ENCODE measurements at places on chromosomes 4 and X. TPM values are rescaled to one million over a fixed set of nuclear protein-coding genes. Genes with fewer than 3 reads are reported as not detected.

GRCh38 chr4:77185686-77186085, 28.7 kb downstream of the CCNG2 start:
- no peak for DNase-seq

The IL2 gene
- not detected for polyA plus RNA-seq

The INTU gene
- 0.17 TPM for polyA plus RNA-seq

The SOX3 gene
- not detected for polyA plus RNA-seq

DNA sequence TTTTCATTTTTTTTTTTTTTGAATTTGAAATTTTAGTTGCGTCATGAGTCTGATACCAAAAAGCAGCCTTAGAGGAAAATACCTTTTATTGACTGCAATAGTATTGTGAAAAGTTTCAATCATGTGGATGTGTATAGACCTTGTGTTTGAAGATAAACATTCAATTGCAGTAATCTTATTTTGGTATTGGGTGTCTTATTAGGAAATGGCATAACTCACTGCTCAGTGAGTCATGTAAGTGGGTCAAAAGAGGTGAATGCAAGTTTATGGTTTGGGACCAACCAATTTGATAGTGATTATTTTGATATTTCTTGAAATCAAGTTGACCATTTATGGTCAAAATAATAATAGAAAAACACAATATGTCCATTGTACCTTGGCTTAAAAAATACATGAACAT, 627.8 kb upstream of the SLIT2 start:
- no peak for DNase-seq

The MAPK10 gene
- polyA plus RNA-seq = 0.36 TPM

- DNase-seq = no peak
Observed at GRCh38 chrX:146604196-146604595, 205.4 kb upstream of the CXorf51B start.

The CPE gene
- 0.09 TPM for polyA plus RNA-seq

DNA sequence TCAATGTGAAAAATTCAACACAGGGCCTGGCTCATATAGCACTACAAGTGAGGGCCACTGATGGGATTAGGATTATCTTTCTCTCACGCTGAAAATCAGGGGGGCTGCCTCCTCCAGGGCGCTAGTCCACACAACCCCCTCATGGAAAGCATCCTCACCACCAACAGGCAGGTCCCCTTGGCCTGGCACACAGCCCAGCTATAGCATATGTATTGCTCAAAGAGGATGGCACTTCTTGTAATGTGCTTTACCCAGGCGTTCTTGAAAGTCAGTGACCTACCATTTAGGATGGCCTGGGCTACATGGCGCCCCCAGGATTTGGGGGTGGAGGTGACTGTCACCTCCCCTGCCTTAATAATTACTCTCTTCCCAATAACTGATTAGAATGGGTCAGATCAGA, 71.0 kb upstream of the LSM6 start:
- DNase-seq = no peak

The POU4F2 gene
- polyA plus RNA-seq = not detected

- no peak for DNase-seq
Observed at GRCh38 chr4:151329217-151330007, 4.0 kb upstream of the SH3D19 start.

The SLC10A4 gene
- polyA plus RNA-seq = not detected

- DNase-seq = peak; percentile 34
Observed at GRCh38 chr4:112327965-112328733, 31.0 kb downstream of the ALPK1 start.

- peak; percentile 57 for DNase-seq
Observed at GRCh38 chrX:139559383-139560042, 29.0 kb downstream of the F9 start.

- no peak for DNase-seq
Observed at GRCh38 chr4:4641254-4641653, 99.4 kb upstream of the STX18 start.

The CLNK gene
- not detected for polyA plus RNA-seq

The ADRA2C gene
- polyA plus RNA-seq = not detected

GRCh38 chr4:140095694-140096482, 58.1 kb downstream of the MAML3 start:
- peak; percentile 98 for DNase-seq

DNA sequence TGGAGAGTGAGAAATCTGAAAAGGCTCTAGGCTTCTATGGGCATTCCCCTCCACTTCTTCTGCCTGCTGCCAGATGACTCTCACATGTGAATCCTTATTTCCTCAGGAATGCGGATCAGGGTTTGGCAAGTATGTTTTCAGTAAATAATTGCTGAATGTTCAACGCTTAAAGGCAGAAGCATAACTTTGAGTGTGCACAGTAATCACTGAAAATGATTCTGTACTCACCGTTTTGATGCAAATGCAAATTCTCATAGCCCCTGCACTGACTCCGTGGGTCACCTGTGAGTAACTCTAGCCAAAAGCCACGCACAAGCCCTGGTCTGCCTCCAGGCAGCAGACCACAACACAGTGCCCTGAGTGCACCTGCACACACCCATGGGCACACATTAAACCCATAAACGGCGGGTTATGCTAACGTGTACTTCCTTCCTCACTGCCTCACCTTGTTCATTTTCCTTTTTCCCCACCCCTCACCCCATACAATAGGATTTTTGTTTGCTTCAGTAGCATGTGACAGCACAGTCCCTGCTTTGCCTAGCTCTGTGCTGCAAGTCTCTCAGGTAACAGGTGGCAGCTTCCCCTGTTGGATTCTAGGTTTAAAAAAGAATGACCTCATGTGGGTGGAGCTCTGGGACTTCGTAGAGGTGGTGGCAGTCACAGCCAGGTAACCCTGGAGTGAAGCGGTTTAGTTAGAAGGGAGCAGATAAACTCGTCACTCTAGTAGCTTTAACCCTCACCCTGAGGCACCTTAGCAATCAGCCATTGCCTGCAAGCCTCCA, at the start of gene ARHGEF38:
TSS of gene ARHGEF38 (plus strand) at position 656 of the 782 bp plus-strand sequence. CDS start 146 bp downstream, outside the sequence.
- DNase-seq = no peak

- no peak for DNase-seq
Observed at GRCh38 chr4:11900359-11900758, 471.7 kb upstream of the HS3ST1 start.

- DNase-seq = no peak
Observed at GRCh38 chrX:54964766-54965497, 29.1 kb downstream of the PFKFB1 start.

GRCh38 chr4:23558101-23558500, 331.7 kb downstream of the PPARGC1A start:
- DNase-seq = no peak

- DNase-seq = no peak
Observed at GRCh38 chr4:39888541-39888940, 89.2 kb downstream of the PDS5A start.

The JADE3 gene
- polyA plus RNA-seq = 0.43 TPM

- DNase-seq = no peak
Observed at GRCh38 chr4:48065587-48066052, 49.0 kb downstream of the NIPAL1 start.

The RPS6KA6 gene
- not detected for polyA plus RNA-seq

DNA sequence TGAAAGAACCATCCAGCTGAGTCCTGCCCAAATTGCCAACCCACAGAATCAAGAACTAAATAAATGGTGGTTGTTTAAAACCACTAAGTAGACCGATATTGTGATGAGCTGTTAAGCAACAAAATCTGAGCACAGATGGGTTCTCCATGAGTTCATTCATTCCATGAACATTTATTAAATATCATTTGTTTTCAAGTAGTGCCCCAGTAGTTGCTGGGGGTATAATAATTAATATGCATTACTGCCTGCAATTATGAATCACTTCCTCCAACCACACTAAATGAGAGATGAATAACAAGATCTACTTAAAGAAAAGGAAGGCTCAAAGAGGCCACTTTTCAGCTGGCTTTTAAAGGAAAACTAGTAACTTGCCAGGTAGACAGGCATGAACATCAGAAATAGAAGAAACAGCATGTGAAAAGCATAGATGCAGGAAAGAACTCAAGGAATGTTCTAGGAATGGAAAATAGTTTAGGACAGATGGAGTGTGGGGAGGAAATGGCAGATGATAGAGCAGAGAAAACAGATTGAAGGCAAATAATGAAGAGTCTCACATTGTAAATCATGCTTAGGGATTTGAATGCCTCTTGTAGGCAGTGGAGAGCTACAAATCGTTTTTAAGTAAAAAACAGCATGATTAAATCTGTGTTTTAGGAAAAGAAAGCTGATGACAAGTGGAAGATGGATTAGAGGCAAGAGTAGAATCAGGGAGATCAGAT, 641.7 kb upstream of the DIPK2B start:
- DNase-seq = no peak

DNA sequence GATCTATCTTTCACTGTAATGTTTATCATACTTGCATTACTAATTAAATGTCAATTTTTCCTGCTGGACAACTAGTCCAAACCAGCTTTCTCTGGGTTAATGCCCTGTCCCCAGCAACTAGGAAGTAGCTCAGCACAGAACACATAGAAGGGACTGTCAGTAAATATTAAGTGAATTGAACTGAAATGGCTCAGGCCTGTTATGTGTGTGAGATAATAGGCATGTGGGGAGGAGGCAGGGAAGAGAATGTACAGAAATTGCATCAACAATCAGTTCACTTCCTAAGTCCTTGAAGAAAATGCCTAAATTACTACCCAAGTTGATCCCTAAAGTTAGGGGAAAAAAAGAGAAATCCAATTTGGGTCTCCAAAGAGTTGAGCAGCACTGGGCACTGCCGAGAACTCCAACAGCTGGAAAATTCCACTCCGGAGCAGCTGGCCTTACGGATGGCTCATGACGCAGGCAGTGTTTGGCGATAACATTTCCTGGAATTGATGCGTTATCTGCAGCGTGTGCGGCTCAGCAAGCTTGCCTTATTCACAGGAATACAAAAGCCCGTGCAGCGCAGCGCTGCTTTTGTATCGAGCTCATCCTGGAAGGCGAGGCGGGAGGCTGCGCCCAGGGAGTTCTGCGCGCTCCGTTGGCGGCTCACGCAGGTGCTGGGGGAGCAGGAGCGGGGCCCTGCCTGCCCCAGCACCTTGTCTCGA, 297.3 kb upstream of the LCORL start:
- no peak for DNase-seq

GRCh38 chrX:54415534-54416350, 24.5 kb upstream of the TSR2 start:
- no peak for DNase-seq

- DNase-seq = no peak
Observed at GRCh38 chrX:137566746-137567679, 1.1 kb downstream of the ZIC3 start.

The DOCK11 gene
- 34.8 TPM for polyA plus RNA-seq

The FRG2 gene
- not detected for polyA plus RNA-seq

GRCh38 chr4:26345565-26345938, 24.7 kb downstream of the RBPJ start:
- DNase-seq = peak; percentile 31

The MAGEC3 gene
- polyA plus RNA-seq = not detected

DNA sequence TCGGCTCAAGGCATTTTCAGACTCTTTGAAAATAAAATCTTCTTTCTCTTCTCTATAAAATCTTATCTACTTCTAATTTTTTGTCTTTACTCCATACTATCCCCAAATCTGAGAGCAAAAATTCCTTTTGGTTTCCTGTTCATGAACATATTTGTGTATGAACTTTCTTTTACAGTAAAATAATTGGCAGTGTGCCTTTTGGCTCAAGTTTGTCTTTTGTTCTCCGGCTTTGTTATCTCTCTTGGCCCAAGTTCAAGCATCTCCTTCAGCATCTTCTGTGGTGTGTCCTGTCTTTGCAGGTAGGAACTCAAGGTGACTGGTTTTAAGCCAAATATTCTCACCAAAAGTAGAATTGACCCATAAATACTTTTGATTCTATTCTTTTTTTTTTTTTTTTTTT, 276.6 kb upstream of the FAT1 start:
- DNase-seq = no peak

GRCh38 chrX:147174591-147174990, 360.0 kb upstream of the CXorf51A start:
- no peak for DNase-seq

The SLBP gene
- polyA plus RNA-seq = 59.1 TPM

GRCh38 chrX:49844611-49845010, 15.5 kb downstream of the PAGE4 start:
- DNase-seq = no peak

The PDE6B gene
- polyA plus RNA-seq = 3.7 TPM

The PCSK1N gene
- not detected for polyA plus RNA-seq

The SHOX gene
- not detected for polyA plus RNA-seq

DNA sequence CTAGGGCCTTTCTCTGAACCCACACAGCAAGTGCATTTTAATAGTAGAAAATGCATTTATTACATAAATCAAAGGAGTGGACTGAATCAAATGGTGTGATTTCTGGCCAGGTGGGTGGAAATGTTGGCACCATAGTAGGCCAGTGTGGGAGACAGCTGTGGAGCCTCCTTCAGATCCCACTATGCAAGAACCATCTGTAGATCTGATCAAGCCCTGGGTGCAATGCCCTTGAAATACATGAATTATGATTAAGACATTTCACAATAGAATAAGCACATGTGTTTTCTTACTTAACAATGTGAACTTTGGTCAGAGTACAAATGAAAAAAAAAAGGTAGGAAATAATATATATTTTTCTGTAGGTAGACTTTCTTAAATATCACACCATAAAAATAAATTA, 204.3 kb downstream of the PCDH7 start:
- no peak for DNase-seq

The NPY5R gene
- not detected for polyA plus RNA-seq

DNA sequence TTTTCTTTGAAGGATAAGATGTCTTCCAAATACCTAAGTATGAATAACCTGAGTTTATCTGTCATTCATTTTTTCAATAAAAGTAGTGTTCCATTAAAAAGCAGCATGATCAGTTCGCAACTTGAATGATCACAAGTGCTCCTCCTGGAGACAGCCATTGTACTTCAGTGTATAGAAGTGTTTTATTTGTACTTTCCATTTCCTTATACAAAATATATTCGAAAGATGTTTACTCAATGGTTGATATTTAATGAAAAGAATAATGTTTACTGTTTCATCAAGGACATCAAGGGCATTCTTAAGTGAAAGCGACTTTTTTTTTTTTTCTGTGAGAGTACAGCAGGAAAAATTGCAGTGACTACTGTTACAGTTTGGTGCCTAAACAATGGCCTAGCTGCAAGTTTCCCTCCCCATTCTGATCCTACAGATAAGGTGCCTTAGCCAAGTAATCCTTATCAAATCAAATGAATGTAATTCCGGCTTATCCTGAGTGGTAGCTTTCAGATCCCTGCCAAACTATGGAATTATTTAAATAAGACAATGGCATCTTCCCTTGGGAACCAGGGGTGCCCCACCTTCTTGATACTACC, 69.0 kb upstream of the IL15 start:
- no peak for DNase-seq

GRCh38 chrX:136762820-136763452, 17.8 kb downstream of the ARHGEF6 start:
- no peak for DNase-seq

GRCh38 chr4:40969501-40969900, 219.7 kb downstream of the NSUN7 start:
- no peak for DNase-seq

DNA sequence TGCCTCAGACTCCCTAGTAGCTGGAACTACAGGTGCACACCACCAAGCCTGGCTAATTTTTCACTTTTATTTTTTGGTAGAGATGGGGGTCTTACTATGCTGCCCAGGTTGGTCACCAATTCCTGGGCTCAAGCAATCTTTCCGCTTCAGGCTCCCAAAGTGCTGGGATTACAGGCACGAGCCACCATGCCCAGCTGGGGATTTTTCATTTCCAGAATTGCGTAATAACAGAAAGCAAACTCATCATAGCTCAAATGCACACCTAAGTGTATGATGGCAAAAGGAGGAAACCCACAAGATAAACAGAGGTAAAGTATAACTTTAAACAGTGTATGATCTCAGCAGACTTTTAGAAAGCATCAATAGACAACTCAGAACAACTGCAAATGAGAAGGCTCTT, 56.2 kb downstream of the TEX11 start:
- DNase-seq = no peak
